Dermis microvascular lymphatic vessel endothelial cell (primary cell): ENCODE measurements at places on chromosomes 2 and 18.
A peak's percentile ranks its signal among the peaks of the same experiment; 100 is the strongest.

GRCh38 chr18:78920456-78921138 lies 59.0 kb upstream of the SALL3 start:
- no peak for DNase-seq

DNA sequence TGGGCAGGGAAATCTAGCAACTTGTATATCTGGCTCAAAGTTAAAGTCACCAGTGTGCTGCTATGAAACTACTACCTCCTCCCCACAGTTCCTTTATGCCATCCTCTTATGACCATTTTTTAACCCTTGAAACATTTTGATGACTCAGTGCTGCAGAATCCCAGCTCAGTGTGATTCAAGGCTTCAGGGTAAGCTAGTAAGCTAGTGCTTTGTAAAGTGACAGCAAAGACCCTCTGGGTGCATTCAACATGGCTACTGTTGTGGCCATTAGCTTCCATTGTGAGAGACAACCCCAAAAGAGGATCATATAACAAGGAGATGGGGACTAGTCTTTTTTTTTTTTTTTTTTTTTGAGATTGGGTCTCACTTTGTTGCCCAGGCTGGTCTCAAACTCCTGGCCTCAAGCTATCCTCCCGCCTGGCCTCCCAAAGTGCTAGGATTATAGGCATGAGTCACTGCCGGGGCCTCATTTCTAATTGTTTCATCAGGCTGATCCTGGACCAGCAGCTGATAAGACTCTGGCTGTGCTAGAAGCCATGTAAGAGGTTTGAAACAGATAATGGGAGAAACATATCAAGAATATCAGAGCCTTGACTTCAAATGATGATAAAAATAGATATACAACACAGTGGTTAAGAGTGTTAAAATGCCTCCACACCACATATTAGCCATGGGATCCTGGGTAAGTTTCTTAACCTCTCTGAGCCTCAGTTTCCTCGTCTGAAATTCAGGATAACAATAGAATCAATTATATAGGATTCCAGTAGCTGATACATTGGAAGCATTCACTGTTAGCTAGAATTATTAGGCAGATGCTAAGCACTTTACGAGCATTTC lies 65.7 kb upstream of the RTN4 start:
- no peak for DNase-seq

DNA sequence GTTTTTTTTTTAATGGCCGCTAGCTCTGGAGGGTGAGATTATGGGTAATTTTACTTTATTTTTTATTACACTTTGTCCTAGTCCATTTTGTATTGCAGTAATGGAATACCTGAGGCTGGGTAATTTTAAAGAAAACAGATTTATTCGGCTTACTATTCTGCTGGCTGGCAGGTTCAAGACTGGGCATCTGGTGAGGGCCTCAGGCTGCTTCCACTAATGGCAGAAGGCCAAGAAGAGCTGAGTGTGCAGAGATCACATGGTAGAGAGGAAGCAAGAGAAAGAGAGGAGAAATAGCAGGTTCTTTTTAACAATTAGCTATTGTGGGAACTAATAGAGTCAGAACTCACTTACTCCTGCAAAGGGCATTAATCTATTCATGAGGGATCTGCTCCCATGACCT lies 52.4 kb upstream of the ARHGAP28 start:
- DNase-seq, result no peak

DNA sequence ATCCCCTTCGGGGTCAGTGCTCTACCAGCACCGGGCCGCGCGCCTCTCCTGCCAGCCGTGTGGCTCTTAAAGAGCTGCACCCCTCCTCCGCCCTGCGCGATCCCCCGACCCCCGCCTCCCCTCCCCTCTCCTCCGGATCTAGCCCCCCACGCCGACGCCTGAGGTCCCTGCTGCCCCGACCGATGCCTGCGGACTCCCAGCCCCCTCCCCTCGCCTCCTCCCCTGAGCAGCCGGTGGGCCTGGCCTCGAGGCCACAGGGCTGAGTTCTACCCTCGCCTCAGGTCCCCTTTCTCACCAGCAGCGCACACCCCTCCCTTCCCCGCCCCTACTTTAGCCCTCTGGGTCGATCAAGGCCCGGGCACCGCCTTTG lies 5.8 kb upstream of the SIX3 start:
- DNase-seq, result no peak

DNA sequence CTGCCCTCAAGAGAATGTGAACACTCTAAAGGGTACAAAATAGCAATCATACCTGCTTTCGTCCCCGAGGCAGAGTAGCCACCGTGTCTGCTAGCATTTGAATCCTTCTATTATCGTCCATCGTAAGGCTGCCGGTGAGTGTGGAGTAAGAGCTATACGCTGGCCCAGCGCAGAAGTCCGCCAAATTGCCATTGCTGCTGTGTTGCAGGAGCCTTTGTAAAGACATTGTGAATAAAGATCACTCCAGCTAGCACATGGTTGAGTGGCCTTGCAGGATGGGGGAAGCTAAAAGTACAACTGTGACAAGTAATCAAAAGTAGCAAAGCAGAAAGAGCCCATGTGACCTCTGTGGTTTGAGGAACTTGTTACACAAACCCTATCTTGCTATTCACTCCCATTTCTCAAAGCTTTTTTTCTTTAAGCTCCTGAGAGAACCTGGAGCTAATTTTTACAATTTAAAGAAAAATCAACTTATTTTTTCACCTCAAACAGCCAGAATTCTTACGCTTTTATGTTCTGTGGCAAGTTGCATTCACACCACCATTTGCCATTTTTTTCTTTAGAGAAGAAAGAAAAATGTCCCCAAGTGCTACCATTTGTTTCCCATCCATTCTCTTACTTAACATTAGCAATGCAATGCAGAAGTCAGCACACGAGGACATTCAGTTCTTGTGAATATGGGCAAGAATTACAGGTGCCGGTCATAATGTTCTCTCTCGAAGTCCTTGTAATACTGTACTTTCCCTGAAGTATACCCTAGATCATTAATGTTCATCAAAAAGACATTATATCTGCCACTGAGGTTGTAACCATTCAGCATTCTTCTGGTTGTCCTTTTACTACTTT lies at the start of gene CYTIP:
TSS of gene CYTIP (minus strand) at position 295 of the 846 bp plus-strand sequence. CDS start at position 226, 69 bp downstream.
- DNase-seq, result no peak

DNA sequence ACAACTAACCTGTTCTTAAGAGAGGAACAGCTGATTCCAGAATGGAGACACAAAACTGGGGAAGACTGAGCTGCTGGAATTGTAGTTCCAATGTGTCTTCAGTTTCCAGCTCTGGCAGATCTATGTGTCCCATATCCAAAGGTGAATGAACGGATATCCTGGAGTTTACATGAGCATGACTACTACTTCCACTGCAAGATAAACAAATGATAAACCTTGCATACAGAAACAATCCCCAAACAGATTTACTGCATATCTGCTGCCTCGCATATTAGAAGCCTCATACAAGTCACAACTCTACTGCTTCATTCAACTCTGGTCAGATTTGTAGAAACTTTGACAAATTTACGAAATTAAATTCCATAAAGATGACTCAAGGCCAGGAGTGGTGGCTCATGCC lies 15.0 kb downstream of the RTTN start:
- peak; percentile 83 for DNase-seq

DNA sequence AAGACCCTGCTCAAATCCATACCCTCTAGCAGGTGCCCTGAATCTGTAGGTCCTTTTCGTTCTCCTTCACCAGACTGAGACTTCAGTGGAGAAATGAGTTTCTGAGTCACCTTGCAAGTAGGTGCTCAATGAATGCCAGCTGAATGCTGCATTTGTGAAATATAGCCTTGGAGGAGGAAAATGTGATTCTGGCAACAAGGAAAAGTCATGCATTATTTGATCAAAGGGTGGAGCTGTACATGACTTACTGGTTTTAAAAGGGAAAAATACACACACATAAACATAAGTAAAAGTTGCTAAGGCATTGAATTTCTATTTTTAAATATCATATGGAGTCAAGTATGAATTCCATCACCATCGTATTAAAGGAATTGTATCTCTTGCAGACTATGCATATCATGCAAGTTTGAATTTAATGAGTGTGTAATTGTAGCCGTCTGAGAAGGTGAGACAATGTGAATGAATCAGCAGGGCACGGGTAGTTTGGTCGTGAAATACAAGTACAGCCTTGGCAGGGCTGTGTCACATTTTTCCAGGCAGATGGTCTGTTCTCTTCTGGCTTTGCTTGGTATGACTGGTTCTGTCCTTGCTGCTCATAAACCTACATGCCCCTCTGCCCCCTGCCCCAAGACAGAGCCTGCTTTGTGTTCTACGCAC lies 160.8 kb downstream of the COL6A3 start:
- DNase-seq, result no peak
